ENCODE measurements at places on chromosomes 1 and 21.

DNA sequence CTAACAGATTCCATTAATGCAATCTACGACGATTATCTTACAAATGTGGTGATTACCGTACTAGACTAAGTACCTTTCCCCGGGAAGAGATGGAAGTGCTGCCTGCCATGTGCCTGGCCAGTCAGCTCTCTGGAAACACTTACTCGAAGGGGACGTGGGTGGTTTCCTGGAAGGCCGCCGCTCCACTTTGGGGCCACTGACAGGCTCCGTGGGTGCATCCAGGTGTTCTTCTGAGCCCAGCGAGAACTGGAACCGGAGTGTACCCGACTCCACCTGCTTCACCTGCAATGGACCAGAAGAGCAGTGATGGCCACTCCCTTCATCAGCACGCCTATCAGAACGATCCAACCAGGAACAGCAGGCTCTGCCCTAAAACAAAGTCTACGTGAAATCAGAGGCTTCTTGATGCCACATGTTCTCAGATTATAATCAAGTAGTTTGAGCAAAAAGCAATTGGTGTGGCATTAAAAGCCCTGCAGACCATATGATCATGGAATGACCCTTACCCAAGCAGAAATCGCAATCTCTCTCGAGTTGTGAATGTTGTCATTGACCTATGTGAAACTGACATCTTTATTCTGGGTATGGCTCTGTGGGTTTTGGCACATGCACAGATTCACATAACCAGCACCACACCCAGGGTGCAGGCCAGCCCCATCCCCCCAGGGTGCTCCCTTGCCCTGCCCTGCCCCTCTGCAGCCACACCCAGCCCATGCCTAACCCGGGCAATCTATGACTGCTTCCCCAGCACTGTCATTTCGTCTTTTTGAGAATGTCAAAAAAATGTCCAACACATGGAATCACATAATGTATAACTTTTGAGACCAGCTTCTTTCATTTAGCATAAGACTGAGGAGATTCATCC is 64.5 kb downstream of the NPHP4 start:
- no peaks in the 10 kb centered on the region for H3K4me1 ChIP-seq
- peak; percentile 9 for DNase-seq
- H3K36me3 ChIP-seq = peaks cover 37% of the 10 kb centered on the region
- no peak overlapping the region for H3K4me3 ChIP-seq
- H3K27me3 ChIP-seq = no peaks in the 10 kb centered on the region

DNA sequence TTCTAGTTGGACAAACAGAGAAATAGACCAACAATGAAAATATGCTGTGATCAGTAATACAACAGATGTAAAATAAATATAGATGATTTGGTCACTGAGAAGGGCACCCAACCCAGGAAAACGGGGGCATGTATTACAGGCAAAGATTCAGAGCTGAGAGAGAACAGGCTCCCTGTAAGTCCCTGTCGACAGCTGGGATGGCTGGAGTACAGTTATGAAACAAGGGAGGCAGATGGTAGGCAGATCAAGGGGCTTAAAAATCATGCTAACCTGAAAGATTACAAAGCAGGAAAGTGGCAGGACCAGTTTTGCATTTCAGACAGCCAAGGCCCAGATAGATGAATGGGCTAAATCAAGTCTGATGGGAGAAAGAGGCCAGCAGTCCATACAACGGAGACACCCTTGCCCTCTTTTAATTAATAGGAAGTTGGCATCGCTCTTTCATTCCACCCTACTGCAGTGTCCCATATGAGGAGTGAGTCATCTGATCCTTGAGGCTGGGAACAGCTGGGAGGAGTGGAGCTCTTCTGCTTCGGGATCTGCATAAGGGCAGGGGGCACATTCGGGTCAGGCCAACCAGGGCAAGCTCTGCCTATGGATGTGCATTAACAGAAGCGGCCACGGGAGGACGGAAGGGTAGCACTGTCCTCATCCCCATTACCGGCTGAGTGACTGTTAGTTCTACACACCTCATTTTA is 171.1 kb downstream of the DAB1 start:
- DNase-seq = no peak
- no peak overlapping the region for H3K4me3 ChIP-seq
- H3K36me3 ChIP-seq = no peaks in the 10 kb centered on the region
- no peaks in the 10 kb centered on the region for H3K27me3 ChIP-seq

GRCh38 chr1:155392898-155393411 is 72.3 kb downstream of the RUSC1 start:
- no peak overlapping the region for H3K27ac ChIP-seq
- no peaks in the 10 kb centered on the region for H3K27me3 ChIP-seq

DNA sequence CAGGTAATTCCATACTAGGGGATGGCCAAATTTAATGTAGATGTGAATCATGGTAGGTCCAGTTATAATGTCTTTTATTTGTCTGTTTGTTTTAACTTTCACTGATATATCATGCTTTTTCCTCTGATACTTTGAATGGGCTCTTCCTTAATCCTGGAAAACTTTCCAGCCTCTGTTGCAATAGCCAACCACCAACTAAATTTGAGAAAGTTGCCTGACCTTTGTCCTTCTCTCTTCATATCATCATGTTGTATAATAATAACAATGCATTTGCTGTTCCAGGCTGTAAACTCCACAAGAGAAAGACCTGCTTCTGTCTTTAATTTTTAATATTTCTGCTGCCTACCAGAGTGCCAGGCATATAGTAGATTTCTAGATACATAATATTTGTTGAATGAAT is 146.1 kb downstream of the HMCN1 start:
- no peak overlapping the region for H3K27ac ChIP-seq
- no peaks in the 10 kb centered on the region for H3K4me1 ChIP-seq
- no peak overlapping the region for H3K4me3 ChIP-seq

- no peak overlapping the region for H3K27ac ChIP-seq
- no peaks in the 10 kb centered on the region for H3K4me1 ChIP-seq
- H3K27me3 ChIP-seq = no peaks in the 10 kb centered on the region
- no peak overlapping the region for H3K4me3 ChIP-seq
Observed at GRCh38 chr1:186540521-186540920, 79.6 kb upstream of the PDC start.

DNA sequence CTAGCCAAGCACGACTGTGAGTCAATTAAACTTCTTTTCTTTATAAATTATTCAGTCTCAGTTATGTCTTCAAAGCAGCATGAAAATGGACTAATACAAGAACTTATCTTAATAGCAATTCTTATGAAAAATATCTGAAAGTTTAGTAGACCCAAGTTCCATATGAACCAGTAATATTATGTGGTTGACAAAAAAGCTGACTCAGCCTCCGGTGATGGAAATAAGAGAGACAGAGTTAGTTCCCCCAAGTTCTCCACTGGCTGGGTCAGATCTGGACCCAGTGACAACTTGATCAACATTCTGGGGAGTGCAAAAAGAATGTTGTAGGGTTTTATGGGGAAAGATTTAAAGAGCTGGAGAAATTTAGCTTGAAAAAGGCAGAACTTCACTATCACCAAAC is 72.5 kb upstream of the DNAH14 start:
- no peaks in the 10 kb centered on the region for H3K4me1 ChIP-seq
- H3K27me3 ChIP-seq = peaks cover 14% of the 10 kb centered on the region
- H3K27ac ChIP-seq = no peak overlapping the region
- no peaks in the 10 kb centered on the region for H3K36me3 ChIP-seq
- no peak for DNase-seq

DNA sequence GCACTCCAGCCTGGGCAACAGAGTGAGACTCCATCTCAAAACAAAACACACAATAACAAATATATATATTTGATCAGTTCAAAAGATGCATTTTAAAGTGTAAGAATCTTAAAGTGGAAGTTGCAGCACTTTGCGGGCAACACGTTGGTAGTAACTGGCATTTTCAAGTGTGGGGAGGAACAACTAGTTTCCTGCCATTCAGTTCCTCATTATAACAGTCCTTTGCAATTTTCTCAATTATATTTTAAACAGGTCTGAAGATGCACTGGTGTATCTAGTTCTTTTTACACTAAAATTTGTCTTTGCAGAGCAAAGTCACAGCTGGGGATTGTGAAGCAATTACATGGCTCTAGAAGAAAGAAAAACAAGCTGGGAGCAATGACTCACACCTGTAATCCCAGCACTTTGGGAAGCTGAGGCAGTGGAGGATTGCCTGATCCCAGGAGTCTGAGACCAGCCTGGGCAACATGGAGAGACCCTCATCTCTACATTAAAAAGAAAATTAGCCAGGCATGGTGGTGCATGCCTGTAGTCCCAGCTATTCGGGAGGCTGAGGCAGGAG is 25.3 kb downstream of the RRAGC start:
- H3K4me1 ChIP-seq = peaks cover 2% of the 10 kb centered on the region

GRCh38 chr1:64653466-64653865 is 91.4 kb upstream of the RAVER2 start:
- no peaks in the 10 kb centered on the region for H3K4me1 ChIP-seq
- H3K27me3 ChIP-seq = no peaks in the 10 kb centered on the region
- no peaks in the 10 kb centered on the region for H3K36me3 ChIP-seq
- no peak for DNase-seq

DNA sequence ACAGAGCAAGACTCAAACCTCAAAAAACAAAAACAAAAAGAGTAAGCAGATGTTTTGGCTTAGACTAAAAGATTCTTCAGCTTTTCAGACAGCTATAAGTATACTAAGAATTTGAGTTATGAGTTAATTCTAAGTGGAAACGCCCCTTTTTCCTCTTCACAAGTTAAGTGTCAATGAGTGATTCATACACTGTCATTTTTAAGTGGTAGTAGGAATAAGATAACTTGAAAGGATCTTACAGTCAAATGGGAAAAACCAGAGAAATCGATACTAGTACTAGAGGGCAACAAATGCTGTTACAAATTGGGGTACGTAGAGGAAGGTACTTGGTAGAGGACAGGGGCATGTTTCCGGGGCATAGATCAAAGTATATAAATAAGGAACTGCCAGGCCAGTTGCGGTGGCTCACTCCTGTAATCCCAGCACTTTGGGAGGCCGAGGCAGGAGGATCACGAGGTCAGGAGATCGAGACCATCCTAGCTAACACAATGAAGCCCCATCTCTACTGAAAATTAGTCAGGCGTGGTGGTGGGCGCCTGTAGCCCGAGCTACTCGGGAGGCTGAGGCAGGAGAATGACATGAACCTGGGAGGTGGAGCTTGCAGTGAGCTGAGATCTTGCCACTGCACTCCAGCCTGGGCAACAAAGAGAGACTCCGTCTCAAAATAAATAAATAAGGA is 7.4 kb downstream of the H3-3A start:
- peaks cover 95% of the 10 kb centered on the region for H3K36me3 ChIP-seq
- H3K27ac ChIP-seq = peak overlapping the region; percentile 96
- peaks cover 71% of the 10 kb centered on the region for H3K4me1 ChIP-seq
- peak; percentile 52 for DNase-seq
- peak overlapping the region; percentile 68 for H3K4me3 ChIP-seq

GRCh38 chr1:24420547-24420946 is 4.9 kb downstream of the NIPAL3 start:
- H3K4me3 ChIP-seq = no peak overlapping the region
- peaks cover 81% of the 10 kb centered on the region for H3K36me3 ChIP-seq
- DNase-seq = no peak

DNA sequence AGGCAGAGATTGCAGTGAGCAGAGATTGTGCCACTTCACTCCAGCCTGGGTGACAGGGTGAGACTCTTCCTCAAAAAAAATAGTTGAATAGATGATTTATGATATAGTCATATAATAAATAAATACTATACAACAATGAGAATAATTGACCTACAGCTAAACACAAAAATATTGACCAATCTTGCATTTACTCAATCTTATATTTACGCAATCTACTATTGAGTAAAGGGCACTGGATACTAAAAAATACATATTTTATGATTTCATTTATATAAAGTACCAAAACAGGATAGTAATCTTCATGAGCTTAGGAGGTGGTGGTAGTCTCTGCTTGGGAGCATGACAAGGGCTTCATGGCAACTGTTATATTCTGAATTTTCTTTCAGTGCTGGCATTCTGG is 19.1 kb upstream of the GBP3 start:
- H3K27me3 ChIP-seq = peaks cover 11% of the 10 kb centered on the region
- DNase-seq = no peak
- peak overlapping the region; percentile 16 for H3K4me3 ChIP-seq
- peaks cover 36% of the 10 kb centered on the region for H3K36me3 ChIP-seq

DNA sequence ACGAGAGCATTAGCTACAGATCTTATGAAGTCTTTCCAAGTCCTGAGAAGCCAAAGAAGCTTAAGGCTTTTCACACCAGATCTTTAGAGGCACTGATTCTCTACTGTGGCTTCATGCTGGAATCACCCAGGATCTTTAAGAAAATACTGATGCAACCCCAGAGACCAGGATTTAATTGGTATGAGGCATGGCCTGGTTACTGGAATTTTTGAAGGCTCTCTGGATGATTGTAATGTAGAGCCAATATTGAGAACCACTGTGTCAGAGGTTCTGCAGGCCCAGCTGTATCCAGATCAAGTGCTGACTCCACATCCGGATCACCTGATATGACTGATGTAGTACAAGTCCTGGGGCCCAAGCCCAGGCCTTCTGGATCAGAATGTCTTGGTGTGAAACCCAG is 105.7 kb downstream of the PLPPR5 start:
- no peaks in the 10 kb centered on the region for H3K27me3 ChIP-seq
- H3K4me1 ChIP-seq = peaks cover 6% of the 10 kb centered on the region
- DNase-seq = no peak
- H3K27ac ChIP-seq = no peak overlapping the region
- H3K36me3 ChIP-seq = no peaks in the 10 kb centered on the region
- no peak overlapping the region for H3K4me3 ChIP-seq

DNA sequence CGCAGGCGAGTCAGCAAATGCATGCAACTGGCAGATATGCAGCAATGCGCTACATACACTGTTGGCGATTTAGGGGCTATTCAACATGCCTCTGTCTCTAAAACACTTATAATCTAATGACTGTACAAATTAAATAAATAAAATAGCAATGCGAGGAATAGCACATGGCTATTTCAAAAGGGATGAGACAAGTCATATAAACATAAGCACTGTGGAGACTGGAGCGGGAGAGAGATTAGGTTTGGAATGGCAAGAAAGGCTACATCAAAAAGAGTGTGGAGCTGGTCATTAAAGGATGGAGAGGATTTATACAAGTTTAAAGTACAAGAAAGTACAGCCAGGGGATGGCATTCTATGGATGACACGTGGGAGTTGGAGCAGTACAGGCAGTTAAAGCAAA is 523.5 kb upstream of the CAMK1G start:
- H3K27me3 ChIP-seq = no peaks in the 10 kb centered on the region
- no peaks in the 10 kb centered on the region for H3K36me3 ChIP-seq
- H3K4me3 ChIP-seq = no peak overlapping the region
- no peak for DNase-seq
- no peaks in the 10 kb centered on the region for H3K4me1 ChIP-seq

GRCh38 chr21:34722684-34723300 is 54.0 kb downstream of the CLIC6 start:
- H3K4me3 ChIP-seq = no peak overlapping the region
- H3K27me3 ChIP-seq = peaks cover 22% of the 10 kb centered on the region
- no peak overlapping the region for H3K27ac ChIP-seq
- DNase-seq = peak; percentile 47

DNA sequence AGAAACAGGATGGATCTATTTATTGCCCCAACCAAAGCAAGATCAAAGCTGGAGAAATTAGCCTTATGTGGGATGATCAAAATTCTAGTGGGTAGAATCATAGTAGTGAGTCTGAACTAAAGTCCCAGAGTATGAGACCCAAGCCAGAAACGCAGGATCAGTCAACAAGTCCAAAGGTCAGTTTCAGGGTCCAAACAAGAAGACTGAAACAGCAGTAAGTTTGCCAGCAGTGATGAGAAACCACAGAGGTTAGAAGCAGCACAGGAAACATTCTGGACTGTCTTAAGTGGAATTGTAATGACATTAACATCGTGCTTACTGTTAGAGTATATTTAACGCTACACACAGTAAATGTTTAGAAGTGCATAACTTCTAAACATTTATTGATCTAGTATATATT is 251.0 kb downstream of the LRRIQ3 start:
- no peak overlapping the region for H3K4me3 ChIP-seq
- DNase-seq = no peak
- no peaks in the 10 kb centered on the region for H3K4me1 ChIP-seq
- no peaks in the 10 kb centered on the region for H3K36me3 ChIP-seq

GRCh38 chr1:210151052-210151672 is 81.4 kb upstream of the SERTAD4 start:
- H3K4me3 ChIP-seq = no peak overlapping the region
- DNase-seq = no peak
- no peak overlapping the region for H3K27ac ChIP-seq
- no peaks in the 10 kb centered on the region for H3K36me3 ChIP-seq
